GM04503 (cell line): ENCODE measurements at places on chromosomes 5 and 9.
A peak's percentile ranks its signal among the peaks of the same experiment; 100 is the strongest.

- DNase-seq: no peak
Measured at GRCh38 chr9:113372059-113372458, 4.7 kb downstream of the HDHD3 start.

GRCh38 chr9:99565203-99565602 lies 256.5 kb upstream of the NR4A3 start:
- DNase-seq: no peak

GRCh38 chr9:133167096-133167730 lies 3.5 kb upstream of the GBGT1 start:
- no peak for DNase-seq

DNA sequence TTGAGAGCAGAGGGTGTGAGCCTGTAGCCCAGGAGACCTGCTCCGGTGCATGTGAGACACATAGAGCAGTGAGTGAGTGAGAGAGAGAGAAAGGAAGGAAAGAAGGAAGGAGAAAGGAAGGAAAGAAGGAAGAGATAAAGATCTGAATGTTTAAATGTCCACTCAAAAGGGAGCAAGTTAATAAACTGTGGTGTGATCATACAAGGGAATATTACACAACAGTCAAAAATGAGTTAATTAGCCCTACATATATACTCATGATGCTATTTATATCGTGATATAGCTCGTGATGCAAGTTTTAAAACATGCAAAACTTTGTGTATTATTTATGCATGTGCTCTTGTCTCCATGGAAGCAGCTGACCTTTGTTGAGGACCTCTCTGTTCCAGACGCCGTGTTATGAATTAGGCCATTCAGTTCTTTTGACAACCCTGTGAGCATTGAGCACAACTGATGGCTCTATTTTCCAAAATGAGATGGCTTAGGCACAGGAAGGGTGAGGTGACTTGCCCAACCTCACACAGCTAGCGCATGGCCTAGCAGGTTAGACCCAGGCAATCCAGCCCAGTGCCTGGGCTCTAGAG lies 70.6 kb downstream of the HMCN2 start:
- DNase-seq: no peak

DNA sequence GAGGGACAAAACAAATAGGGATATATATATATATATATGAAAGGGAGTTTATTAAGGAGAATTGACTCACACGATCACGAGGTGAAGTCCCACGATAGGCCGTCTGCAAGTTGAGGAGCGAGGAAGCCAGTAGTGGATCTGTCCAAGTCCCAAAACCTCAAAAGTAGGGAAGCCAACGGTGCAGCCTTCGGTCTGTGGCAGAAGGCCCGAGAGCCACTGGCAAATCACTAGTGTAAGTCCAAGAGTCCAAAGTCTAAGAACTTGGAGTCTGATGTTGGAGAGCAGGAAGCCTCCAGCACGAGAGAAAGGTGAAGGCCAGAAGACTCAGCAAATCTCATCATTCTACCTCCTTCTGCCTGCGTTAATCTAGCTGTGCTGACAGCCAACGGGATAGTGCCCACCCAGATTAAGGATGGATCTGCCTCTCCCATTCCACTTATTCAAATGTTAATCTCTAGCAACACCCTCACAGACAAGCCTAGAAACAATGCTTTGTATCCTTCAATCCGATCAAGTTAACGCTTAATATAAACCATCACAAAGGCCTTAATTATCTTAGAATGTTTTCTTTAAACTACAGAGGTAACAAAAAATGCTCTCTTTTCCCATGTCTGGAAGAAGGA lies 23.8 kb upstream of the DAB2 start:
- DNase-seq: no peak

DNA sequence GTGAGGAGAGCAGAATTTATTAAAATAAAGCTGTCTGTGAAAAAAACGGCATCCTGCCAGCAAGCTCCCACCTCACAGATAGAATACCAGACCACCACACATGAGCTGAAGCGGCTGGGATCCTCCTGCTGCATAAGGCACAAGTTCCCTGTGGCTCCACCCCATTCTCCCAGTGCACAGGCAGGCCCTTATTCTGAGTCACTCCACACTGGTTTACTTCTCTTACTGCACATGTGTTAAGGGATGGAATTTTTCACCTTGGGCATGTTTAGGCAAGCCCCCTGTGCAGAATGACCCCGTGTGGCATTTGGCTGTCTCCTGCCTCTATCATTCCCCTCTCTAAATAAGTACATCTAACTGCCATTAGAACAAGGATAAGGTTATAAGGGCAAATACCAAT lies 115.0 kb upstream of the ELAVL2 start:
- DNase-seq: no peak

DNA sequence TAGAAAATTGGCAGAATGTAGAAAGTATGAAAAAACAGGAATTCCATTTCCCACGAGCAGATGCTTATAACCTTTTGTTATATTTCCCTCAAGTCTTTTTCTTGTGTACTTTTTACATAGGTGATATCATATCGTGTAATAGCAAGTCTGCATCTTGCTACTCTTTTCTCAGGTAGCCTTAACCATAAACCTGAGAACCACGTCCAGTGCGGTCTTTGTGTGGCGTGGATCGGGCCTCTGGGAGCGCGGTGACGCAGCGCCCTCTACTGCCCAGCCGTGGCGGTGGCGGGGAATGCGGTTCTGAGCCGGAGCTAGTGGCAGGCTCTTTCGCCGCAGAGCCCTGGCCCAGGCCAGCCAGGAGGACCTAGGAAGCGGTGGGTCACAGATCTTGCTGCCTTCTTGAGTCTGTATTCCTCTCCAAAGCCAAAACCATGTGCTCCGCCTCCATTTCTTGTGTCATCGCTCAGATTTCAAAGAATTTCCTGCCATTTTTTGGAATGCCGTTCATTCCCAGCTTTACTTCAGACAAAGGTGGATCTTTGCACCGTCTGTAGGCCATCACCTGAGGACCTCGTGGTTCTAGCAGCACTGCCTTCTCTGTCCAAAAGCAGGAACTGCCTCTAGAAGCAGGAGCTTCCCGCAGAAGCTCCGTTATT lies 71.9 kb downstream of the MVB12B start:
- DNase-seq: no peak

- no peak for DNase-seq
Measured at GRCh38 chr5:14853685-14854084, 17.9 kb downstream of the ANKH start.

DNA sequence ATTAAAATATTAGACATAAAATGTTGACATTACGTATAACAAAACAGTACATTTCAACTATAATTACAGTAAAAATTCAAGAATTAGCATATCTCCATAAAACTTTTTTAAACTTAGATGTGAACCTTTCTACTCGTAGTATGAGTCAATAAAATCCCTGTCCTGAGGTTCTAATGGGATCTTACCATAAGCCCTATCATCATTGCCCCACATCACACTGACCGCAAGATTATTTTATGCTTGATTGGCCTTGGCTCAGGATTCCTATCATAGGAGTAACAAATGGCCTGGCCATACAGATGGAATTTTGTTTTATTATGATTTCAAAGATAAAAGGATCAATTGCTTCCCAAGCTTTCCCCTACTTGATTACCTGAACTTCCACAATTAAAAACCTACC lies 238.3 kb downstream of the MEF2C start:
- no peak for DNase-seq

DNA sequence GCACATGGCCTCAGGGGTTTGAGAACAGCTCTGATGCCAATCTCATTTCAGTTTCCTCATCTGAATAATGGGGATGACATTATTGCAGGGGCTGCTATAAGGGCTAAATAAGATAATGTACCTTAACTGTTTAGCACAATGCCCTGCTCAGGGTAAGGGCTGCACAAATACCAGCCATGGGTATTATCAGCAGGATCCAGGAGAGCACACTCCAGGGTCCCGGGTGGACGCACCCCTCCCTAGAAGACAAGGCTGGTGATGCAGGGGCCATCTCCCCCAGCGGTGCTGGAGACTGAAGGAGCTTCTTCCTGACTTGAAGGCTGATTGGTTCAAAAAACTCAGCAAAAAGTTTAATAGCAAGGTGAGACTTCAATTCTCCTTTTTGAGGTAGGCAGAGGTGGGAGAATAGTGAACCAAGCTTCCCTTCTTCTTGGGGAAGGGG lies 2.7 kb upstream of the CXXC5 start:
- DNase-seq: no peak

DNA sequence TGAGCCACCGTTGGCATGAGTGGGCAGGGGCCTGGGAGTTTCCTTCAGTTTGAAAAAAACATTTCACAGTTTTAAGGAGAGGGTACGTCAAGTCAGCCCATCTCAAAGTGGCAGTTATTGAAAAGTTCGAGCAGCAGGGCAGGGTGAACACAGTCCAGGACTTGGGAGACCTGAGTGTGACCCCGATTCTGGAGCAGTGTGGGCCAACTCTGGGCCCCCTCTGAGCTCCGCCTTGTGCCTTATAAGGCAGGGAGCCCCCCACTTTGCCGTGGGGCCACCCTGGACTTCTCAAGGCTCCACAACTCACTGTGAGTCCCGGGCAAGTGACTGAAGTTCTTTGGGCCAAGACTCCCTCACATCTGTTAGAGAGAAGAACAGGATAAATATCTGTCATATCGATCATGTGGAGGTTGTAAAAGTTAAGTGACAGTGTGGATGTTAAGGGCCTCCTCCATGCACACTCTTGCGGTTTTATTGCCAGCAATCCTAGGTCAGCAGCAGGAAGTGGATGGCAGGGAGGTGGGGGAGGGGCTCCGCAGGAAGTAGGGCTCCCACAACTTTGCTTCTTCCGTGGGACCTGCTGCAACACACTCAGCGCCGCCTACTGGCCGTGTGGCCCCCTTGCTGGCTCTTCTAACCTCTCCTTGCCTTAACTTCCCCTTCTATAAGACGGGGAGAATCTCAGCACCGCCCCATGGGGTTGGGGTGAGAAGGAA lies 38.4 kb downstream of the HRH2 start:
- DNase-seq: no peak

DNA sequence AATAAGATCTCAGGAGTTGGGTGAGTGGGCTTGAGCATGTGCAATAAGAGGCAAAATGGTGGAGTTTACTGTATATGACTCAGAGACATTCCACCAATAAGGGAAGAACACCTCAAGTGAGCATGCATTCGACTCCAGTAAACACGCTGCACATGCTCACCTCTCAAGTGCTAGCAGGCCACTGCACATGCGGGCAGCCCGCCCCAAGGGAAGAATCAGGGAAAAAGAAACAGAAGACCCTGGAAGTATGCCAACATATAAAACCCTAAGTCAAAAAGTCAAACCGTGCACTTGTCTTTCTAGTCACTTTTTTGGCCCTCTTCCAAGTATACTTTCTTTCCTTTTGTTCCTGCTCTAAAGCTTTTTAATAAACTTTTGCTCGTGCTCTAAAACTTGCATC lies 245.3 kb upstream of the RASA1 start:
- no peak for DNase-seq

DNA sequence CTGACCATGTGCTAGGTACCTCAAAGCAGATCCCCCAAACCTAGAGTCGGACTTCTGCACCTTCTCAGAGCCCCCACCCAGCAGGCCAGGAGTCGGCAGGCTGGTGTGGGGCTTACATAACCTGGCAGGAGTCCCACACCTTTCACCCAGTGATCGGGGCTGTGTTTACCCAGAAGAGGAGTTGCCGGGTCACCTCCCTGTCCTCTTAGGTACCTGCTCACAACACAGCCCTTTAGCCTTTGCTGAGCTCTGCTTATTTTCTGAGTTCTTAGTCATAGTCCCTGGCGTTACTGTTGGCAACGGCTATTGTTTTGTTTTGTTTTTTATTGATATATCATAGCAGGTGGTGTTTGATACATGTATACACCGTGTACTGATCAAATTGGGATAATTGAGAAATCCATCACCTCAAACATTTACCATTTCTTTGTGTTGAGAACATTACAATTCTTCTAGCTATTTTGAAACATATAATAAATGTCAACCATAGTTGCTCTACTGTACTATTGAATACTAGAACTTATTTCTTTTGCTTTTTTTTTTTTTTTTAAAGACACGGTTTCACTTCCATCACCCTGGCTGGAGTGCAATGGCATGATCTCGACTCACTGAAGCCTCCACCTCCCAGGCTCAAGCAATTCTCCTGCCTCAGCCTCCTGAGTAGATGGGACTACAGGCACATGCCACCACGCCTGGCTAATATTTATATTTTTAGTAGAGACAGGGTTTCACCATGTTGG lies 10.4 kb upstream of the EEIG1 start:
- no peak for DNase-seq

DNA sequence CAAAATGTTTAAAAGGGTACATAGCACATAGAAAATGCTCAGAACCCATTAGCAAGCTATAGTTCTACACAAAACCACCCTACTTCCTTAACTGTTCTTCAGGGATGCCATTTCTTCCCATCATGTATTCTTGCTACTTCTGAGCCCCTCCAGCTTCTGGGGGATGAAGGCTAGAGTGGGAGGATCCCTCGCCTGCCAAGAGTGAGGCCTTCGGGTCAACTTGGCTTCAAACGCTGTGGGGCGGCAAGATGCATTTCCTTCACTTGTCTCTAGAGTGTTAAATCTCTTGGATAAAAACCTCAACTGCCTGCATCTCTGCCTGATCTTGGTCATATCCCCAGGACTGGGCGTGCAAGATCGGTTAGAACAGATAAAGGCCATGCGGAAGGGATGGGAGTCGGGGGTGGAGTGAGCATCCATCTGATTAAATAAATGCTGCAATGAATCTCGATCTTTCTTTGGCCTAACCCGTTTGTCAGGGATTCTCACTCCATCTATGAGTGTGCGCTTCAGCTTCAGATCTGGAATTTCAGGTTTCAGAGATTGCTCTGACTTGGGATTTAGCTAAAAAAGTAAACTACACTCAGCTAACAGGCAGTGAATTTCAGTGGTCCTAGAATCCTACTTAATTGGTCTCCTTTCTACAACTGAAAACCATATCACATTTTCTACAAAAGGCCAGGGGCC lies 118.0 kb upstream of the PANK3 start:
- no peak for DNase-seq

GRCh38 chr9:71766663-71767062 lies 1.6 kb downstream of the CEMIP2 start:
- no peak for DNase-seq

DNA sequence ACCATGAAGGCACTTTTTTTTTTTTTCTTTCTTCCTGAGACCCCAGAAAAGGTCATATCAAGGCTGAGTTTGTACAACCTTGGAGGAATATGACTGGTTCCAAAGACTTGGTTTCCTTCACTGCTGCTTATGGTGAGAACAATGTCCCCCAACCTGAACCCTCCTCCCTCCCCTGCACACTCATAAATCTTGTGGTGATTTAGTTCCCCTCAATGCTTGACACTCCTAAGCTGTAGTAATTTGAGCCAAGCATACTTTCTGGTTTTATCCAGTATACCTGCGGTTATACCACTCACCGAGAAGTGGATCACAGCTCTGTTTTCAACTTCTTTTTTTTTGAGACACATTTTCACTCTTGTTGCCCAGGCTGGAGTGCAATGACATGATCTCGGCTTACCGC lies 149.9 kb upstream of the KLF4 start:
- DNase-seq: no peak

GRCh38 chr9:130766927-130767307 lies 68.1 kb upstream of the ABL1 start:
- DNase-seq: no peak

GRCh38 chr5:59746241-59746765 lies 147.2 kb downstream of the PDE4D start:
- peak; percentile 46 for DNase-seq

DNA sequence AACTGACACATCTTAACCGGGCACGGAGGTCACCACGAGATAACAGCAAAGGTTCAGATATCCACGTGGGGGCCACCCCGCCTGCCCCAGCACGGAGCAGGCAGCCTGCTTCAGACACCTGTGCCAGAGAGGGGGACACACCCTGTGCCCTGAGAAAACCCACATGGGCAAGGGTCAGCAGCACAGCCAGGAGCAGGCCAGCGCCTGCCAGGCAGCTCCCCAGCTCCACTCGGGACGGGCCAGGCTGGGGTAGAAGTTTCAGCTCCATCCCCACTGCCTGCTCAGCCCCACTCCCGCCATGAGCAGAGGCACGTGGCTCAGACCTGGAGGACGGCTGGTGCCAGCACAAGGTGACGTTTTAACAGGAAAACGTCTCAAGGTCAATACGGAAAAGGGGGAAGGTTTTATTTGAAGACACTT lies 22.2 kb downstream of the SLC12A7 start:
- DNase-seq: no peak
